ENCODE measurements at places on chromosomes 16 and 17.

GRCh38 chr17:19359151-19359550 is 3.4 kb downstream of the B9D1 start:
- DNase-seq: no peak

- DNase-seq: no peak
These were observed 32.5 kb downstream of the DGKE start for GRCh38 chr17:56866496-56866895.

DNA sequence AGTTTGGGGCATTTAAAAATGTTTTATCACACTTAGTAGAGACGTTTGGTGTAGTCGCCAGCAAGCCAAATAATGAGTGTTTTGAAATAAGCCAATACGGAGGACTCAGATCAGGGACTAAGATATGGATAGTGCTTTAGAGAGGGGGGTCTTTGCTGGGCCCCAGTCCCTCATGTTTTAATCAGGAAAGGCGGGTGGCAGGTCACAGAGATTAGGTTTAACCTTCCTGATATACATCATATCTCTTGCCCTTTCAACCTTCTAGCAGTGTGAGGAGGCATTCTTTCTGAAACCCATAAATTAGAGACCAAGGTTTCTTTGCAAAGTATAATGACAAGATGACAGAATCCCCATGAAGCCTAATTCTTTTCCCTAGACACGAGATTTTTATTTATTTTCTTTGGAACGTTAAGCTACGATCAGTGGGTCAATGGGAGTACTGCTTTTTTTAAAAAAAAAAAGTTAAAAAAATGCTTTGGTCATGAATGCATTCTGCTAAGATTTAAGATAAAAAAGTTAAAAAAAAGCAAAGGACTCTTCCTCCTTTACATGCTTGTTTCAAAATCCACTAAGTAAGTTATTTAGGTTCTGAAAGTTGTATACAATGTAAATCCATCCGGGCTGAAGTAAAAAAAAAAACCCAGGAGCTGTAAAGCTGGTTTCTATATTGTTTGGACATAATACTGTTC is 572.1 kb upstream of the SALL1 start:
- DNase-seq: no peak

DNA sequence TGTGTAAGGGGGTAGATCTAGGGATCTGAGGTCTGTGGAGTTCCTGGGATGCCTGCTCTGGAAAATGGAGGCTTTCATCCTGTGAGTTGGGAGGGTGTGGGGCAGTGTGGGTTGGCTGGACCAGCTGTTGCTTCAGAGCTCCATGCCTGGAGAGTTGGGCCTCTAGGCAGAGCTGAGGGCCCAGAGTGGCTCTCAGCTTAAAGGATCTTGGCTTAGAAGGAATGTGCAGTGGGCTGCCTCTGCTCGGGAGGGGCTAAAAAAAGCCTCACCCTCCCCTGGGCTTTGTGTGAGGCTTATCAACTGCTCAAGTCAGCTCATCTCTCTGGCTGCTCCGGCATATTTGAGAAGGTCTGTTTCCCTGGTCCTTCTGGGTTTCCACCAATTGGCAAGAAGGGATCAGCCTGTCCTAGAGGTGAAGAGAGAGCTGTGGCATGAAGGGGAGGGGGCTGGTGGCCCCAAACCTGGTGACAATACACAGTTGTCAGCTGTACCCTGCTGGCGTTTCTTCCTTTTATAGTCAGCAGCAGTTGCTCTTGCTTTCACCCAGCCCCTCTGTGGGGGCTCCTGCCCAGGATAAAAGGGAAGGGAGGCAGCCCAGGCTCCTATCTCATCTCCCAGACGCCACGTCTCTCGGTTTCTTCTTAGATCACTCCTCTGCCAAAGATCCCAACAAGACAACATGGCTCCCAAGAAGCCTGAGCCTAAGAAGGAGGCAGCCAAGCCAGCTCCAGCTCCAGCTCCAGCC is at the start of gene MYL4:
Gene MYL4 (plus strand): TSS at position 605 of the 745 bp plus-strand sequence. CDS start 75 bp downstream, at position 680.
- no peak for DNase-seq

GRCh38 chr17:15361151-15361550 is 19.8 kb upstream of the TEKT3 start:
- no peak for DNase-seq

DNA sequence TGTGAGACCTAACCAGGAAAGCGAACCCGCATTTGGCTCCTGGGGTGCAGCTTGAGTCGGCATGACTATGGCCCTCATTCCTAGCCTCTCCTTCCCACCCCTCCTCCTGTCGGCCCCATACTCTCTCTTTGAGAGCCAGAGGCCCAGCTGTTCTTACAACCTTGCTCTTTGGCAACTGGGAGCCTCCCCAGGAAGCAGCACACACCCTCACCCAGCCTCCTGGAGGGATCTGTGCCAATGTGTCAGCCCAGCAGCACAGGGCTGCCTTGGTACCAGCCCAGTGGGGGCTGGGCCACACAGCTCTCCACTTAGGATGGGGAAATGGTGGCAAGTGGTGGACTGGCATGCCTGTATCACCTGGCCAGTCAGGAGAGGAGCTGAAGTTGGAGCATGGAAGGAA is 70.3 kb upstream of the LGALS9 start:
- DNase-seq: no peak

- DNase-seq: no peak
These were observed 3.2 kb downstream of the ARHGAP27 start for GRCh38 chr17:45429339-45430005.

DNA sequence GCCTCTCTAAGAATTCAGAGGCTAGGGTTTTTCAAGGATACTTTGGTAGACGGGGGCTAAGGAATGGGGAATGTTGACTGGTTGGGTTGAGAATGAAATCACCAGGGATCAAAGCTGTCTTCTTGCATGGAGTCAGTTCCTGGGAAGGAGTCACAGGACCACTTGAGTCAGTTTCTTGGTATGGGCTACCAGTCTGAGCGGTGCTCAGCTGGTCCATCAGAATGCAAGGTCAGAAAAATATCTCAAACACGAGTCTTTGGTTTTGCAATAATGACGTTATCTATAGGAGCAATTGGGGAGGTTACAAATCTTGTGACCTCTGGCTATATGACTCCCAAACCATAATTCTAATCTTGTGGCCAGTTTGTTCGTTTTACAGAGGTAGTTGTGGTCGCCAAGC is 18.4 kb downstream of the CHD9NB start:
- DNase-seq: no peak

GRCh38 chr16:22942811-22943210 is 128.8 kb downstream of the HS3ST2 start:
- DNase-seq: no peak

- no peak for DNase-seq
These were observed 14.2 kb downstream of the APOH start for GRCh38 chr17:66214884-66215528.

GRCh38 chr17:18186627-18186982 is 3.0 kb downstream of the ALKBH5 start:
- DNase-seq: no peak

DNA sequence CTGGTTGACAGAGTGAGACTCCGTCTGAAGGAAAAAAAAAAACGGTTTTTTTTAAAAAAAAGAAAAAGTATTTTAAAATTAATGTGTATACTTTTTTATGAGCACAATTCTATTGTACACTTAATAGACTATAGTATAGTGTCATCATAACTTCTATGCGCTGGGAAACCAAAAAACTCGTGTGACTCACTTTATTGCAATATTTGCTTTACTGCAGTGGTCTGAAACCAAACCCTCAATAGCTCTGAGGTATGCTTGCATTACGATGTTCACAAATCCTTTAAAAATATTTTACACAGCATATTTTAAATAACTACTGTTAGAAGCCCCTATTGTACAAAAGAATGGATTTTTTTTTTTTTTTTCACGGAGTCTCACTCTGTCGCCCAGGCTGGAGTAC is 12.4 kb upstream of the MAP2K6 start:
- no peak for DNase-seq

DNA sequence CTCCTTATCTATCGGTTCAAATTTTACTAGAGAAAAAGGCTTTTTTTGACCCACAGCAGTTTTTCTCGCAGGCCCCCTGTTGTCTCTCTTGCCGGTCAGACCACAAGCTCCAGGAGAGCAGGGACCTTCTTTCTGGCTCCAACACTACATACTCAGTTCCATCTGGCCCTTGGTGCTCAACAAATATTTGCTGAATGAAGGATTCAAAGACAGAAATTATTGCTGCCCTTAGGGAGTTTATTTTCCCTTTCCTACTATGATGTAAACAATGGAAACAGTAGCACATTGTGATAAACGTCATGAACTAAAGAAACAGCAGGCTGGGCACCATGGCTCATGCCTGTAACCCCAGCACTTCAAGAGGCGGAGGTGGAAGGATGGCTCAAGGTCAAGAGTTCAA is 59.0 kb upstream of the ATP2A3 start:
- no peak for DNase-seq

GRCh38 chr16:73743665-73744496 is 552.7 kb upstream of the PSMD7 start:
- no peak for DNase-seq

DNA sequence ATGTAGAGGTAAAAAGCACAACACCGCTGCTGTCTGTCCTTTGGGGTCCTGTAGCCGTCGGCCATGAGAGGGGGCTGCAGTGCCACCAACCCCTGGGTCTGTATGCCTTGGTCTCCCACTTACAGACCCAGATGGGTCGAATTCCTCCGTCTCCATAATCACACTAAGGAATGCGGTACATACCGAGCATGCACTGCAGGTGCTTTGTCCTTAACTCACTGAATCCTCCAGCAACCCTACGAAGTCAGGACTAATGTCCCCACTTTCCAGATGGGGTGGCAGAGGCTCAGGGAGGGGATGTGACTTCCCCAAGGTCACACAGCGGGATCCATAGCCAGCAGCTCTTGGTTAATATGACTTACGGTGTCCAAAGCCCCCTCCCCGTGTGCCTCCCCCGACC is 219.9 kb upstream of the CIBAR2 start:
- no peak for DNase-seq

DNA sequence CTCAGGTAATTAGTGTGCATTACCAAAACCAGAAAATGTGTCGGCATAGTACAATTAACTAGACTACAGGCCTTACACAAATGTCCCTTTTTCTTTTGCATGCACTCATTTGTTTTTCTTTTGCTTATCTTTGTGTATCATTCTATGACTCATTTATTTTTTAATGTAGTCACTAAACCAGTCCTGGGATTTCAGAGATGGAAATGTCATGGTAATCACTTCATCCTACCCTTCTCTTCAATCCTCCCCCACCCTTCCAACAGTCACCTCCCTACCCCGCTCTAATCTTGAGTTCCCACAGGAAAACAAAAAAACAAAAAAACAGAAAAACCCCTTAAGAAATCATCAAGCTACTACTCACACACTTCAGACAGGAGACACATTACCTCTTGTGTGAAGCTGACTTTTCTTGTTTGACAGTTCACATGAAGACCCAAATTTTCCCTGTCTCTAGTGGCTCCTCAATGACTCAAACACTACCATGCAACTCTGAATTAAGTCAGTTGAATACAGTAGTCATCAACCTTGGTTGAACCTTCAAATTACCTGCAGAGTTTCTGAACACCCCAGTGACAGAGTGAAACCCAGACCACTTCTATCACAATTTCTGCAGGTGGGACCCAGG is 242.4 kb upstream of the SALL1 start:
- no peak for DNase-seq

DNA sequence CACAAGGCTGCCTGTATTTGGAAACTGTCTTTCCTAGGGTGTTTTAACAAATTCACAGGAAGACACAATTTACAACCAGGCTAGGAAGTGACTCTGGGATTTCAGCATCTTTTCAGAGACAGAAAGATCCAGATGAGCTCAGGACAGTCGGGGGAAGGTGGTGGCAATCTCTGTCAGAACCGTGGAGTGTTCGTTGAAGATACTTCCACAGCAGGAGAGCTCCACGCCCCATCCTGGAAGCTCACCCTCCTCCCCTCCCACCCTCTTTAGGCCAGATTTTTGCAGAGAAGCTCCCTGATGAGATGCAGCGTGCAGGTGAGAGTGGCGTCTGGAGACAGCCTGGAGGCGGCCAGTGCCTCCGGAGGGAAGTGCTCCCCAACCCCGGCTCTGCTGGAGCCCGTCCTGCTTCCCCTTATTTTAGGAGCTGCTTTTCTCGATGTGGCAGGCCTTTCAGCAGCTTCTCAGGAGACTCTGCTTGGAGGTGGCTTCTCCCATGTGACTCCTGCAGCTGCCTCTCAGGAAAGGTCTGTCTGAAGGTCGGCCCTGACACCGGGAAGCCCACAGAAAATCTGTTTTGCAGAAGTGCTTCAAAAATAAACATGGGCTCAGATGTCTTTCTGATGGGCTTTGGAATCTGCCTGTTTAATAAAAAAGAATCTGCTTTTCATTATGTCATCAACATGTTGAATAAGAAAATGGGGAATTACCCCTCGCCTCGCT is 186.4 kb upstream of the CHMP6 start:
- DNase-seq: peak; percentile 62

GRCh38 chr16:84672276-84673202 is 24.2 kb downstream of the KLHL36 start:
- DNase-seq: peak; percentile 92

- no peak for DNase-seq
These were observed 196.0 kb upstream of the CPHXL start for GRCh38 chr16:75922250-75922649.

Data from mesenteric fat pad (tissue), 1 donor.